ENCODE measurements at places on chromosomes 13 and 19. TPM values are rescaled to one million over a fixed set of nuclear protein-coding genes. Genes with fewer than 3 reads are reported as not detected.

GRCh38 chr19:12208221-12208620 lies 45.3 kb downstream of the ZNF136 start:
- no peak overlapping the region for H3K27ac ChIP-seq
- H3K4me1 ChIP-seq: no peaks in the 10 kb centered on the region
- no peaks in the 10 kb centered on the region for H3K27me3 ChIP-seq
- H3K36me3 ChIP-seq: peaks cover 18% of the 10 kb centered on the region
- no peak for DNase-seq
- peak overlapping the region; percentile 30 for H3K4me3 ChIP-seq

- peak overlapping the region; percentile 21 for H3K27ac ChIP-seq
- no peak overlapping the region for H3K4me3 ChIP-seq
- DNase-seq: peak; percentile 62
- H3K27me3 ChIP-seq: no peaks in the 10 kb centered on the region
- peaks cover 77% of the 10 kb centered on the region for H3K36me3 ChIP-seq
These were observed 81.2 kb downstream of the COL4A2 start for GRCh38 chr13:110388108-110388943.

GRCh38 chr13:59103004-59103768 lies 1060.5 kb downstream of the DIAPH3 start:
- DNase-seq: no peak
- no peak overlapping the region for H3K4me3 ChIP-seq
- H3K27me3 ChIP-seq: no peaks in the 10 kb centered on the region
- no peak overlapping the region for H3K27ac ChIP-seq
- peaks cover 4% of the 10 kb centered on the region for H3K4me1 ChIP-seq
- H3K36me3 ChIP-seq: no peaks in the 10 kb centered on the region

DNA sequence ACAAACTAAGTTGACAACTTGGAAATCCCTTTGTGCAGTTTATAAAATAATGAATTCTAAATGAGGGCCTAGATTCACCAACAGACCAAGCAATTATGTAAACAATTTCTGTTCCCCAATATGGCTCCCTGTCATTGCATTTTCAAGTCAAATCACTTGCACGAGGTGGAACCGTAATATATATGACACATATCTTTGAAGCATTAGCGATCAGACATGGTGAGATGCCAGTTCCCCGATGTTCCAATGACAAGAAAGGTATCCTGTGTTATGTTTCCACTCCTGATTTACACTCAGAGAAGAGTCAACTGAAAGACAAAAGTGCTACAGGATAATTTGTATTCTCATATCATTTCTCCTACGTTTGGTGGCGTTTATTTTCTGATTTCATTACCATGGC lies 108.5 kb upstream of the TDRD3 start:
- no peak overlapping the region for H3K4me3 ChIP-seq
- peaks cover 40% of the 10 kb centered on the region for H3K27me3 ChIP-seq
- no peaks in the 10 kb centered on the region for H3K36me3 ChIP-seq

Gene ELANE
- total RNA-seq: not detected

DNA sequence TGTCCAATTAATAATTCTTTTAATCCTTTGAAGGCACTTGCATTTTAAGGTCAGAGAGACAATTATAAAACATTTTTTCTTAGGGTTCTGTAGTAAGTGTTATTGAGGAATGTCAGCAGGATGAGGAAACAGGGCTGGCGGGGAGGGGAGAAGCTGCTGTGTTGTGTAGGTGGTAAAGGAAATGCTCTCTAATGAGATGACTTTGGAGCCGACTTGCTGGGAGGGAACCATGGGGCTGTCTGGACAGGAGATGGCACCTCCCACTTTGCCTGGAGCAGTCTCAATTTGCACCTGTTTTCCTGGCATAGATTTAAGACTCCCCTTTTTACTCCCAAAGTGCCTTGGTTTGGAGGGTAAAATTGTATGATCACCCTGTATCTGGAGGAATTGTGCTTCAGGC lies 230.4 kb downstream of the ATP8A2 start:
- no peaks in the 10 kb centered on the region for H3K4me1 ChIP-seq
- H3K36me3 ChIP-seq: no peaks in the 10 kb centered on the region
- no peak overlapping the region for H3K4me3 ChIP-seq
- H3K27ac ChIP-seq: no peak overlapping the region

Gene IGSF23
- total RNA-seq: not detected

GRCh38 chr13:52847682-52848432 lies 583 bp downstream of the PCDH8 start:
- H3K27me3 ChIP-seq: peaks cover 77% of the 10 kb centered on the region
- DNase-seq: peak; percentile 58
- H3K4me3 ChIP-seq: peak overlapping the region; percentile 77
- H3K36me3 ChIP-seq: no peaks in the 10 kb centered on the region
- H3K4me1 ChIP-seq: peaks cover 4% of the 10 kb centered on the region

Gene SIGLECL1
- total RNA-seq: not detected

GRCh38 chr13:30107521-30108136 lies 199.7 kb downstream of the KATNAL1 start:
- peaks cover 7% of the 10 kb centered on the region for H3K4me1 ChIP-seq
- no peak overlapping the region for H3K4me3 ChIP-seq
- H3K27me3 ChIP-seq: no peaks in the 10 kb centered on the region
- H3K27ac ChIP-seq: no peak overlapping the region
- no peaks in the 10 kb centered on the region for H3K36me3 ChIP-seq
- DNase-seq: no peak

DNA sequence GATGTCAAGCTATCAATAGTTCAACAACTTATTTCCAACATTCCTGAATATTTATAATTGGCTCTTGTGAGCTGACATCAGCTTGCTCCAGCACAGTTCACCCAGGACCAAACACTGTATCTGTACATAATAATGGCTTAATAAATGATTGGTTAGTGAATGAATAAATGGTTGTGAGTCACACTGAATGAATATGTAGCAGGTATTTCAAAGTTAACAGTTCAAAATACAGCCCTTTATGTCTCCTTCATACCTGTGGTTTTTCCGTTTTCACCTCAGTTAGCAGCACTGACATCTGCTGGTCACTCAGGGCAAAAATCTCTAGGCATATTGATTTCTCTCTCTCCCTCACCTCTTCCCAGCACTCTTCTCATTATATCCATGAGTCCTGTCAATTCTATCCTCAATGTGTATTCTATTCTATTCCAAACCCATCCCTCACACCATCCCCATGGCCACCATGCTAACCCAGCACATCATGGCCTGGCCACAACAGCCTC lies 76.3 kb downstream of the PEG3 start:
- H3K4me3 ChIP-seq: no peak overlapping the region
- no peaks in the 10 kb centered on the region for H3K36me3 ChIP-seq
- H3K27me3 ChIP-seq: no peaks in the 10 kb centered on the region
- no peak for DNase-seq
- H3K27ac ChIP-seq: no peak overlapping the region
- no peaks in the 10 kb centered on the region for H3K4me1 ChIP-seq
